Calu3 (cell line): ENCODE measurements at places on chromosomes 4 and X. TPM values are rescaled to one million over a fixed set of nuclear protein-coding genes. Genes with fewer than 3 reads are reported as not detected.

AFAP1 gene
- total RNA-seq: 37.9 and 40.1 TPM in 2 replicates

DNA sequence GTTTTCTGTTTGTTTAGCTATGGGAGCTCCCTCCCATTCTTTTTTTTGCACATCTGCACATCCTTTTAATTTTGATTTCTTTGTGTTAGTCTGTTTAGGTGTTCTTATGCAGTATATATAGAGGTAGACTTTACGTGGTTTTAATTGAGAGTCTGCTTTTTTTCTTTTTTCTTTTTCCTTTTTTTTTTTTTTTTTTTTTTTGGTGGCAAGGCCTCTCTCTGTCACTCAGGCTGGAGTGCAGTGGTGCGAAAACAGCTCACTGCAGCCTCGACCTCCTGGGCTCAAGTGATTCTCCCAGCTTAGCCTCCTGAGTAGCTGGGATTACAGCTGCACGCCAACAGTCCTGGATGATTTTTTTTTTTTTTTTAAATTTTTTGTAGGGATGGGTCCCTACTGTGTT, 68.2 kb downstream of the FAM193A start:
- peaks cover 5% of the 10 kb centered on the region for H3K4me1 ChIP-seq
- no peak overlapping the region for H3K27ac ChIP-seq
- no peak for DNase-seq

GRCh38 chrX:110167952-110168451, 149.9 kb downstream of the AMMECR1 start:
- no peak overlapping the region for H3K27ac ChIP-seq
- peak; percentile 32 for DNase-seq
- no peaks in the 10 kb centered on the region for H3K27me3 ChIP-seq
- H3K4me3 ChIP-seq: no peak overlapping the region
- peaks cover 5% of the 10 kb centered on the region for H3K4me1 ChIP-seq

GRCh38 chr4:54322818-54323417, 93.8 kb downstream of the PDGFRA start:
- no peak overlapping the region for H3K27ac ChIP-seq
- H3K4me1 ChIP-seq: no peaks in the 10 kb centered on the region
- no peaks in the 10 kb centered on the region for H3K27me3 ChIP-seq
- H3K36me3 ChIP-seq: no peaks in the 10 kb centered on the region
- peak; percentile 67 for DNase-seq

DNA sequence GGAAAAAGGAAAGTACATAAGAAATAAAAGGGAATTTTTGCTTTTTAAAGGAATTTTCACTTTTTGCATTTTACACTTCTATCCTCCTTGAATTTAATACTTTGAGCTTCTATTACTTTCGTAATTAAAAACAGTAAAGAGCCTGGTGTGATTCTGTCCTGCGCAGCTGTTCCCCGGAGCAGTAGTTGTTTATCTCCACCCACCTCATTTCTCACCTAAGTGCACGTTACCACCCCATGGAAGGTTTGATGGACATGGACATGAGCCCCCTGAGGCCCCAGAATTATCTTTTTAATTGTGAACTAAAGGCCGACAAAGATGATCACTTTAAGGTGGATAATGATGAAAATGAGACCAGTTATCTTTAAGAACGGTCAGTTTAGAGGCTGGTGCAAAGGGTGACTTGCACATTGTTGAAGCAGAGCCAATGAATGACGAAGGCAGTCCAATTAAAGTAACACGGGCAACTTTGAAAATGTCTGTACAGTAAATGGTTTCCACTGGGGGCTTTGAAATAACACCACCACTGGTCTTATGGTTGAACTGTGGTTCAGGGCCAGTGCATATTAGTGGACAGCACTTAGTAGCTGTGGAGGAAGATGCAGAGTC, 52.1 kb upstream of the TEX13D start:
- H3K27ac ChIP-seq: no peak overlapping the region
- H3K36me3 ChIP-seq: no peaks in the 10 kb centered on the region
- peaks cover 11% of the 10 kb centered on the region for H3K27me3 ChIP-seq
- H3K4me1 ChIP-seq: peaks cover 5% of the 10 kb centered on the region
- DNase-seq: no peak

- no peaks in the 10 kb centered on the region for H3K36me3 ChIP-seq
- H3K4me1 ChIP-seq: no peaks in the 10 kb centered on the region
- no peak for DNase-seq
- H3K27ac ChIP-seq: no peak overlapping the region
- no peak overlapping the region for H3K4me3 ChIP-seq
These were observed 151.9 kb upstream of the RPS6KA3 start for GRCh38 chrX:20418379-20419150.

DNA sequence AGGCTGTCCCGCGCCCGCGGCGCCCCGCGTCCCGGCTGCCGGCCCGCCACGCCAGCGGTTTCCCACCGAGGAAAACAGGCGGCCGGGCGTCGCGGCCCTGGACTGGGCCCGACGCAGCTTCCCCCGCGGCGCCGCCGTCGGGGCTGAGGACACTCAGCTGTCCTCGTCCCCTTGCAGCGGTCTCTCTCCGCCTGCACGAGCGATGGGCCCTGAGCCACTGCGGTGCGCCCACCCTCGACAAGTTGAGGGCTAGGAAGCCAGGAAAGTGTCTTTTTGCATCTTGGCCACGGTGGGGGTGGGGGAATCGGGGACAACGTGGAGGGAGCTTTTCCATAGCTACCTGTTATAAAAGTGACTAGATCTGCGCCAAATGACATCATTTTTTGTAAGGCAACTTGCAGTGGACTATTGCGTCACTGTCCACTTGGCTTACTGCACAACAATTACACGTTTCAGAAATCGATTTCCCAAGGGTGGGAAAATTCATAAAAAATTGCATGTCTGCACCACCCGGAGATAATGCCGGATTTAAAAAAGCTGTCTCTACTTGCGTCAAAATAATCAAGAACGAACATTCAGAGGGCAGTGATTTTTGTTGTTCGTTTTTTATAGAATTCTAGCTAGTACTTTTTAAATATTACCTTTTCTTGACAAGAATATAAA, 1.1 kb downstream of the KLHL15 start:
- peaks cover 8% of the 10 kb centered on the region for H3K4me1 ChIP-seq
- H3K36me3 ChIP-seq: peaks cover 13% of the 10 kb centered on the region
- H3K27me3 ChIP-seq: no peaks in the 10 kb centered on the region
- peak overlapping the region; percentile 54 for H3K27ac ChIP-seq

GRCh38 chr4:25028851-25029250, 1.9 kb downstream of the LGI2 start:
- no peak for DNase-seq
- H3K27me3 ChIP-seq: peaks cover 28% of the 10 kb centered on the region
- H3K4me1 ChIP-seq: no peaks in the 10 kb centered on the region
- no peak overlapping the region for H3K27ac ChIP-seq

- H3K27me3 ChIP-seq: peaks cover 28% of the 10 kb centered on the region
- no peaks in the 10 kb centered on the region for H3K4me1 ChIP-seq
- H3K36me3 ChIP-seq: no peaks in the 10 kb centered on the region
- H3K27ac ChIP-seq: no peak overlapping the region
- H3K4me3 ChIP-seq: no peak overlapping the region
- no peak for DNase-seq
These were observed 77.0 kb upstream of the MXD4 start for GRCh38 chr4:2338754-2339457.

GRCh38 chr4:155495572-155496293, 119.0 kb upstream of the MAP9 start:
- no peaks in the 10 kb centered on the region for H3K36me3 ChIP-seq
- no peaks in the 10 kb centered on the region for H3K4me1 ChIP-seq
- no peak for DNase-seq
- no peak overlapping the region for H3K27ac ChIP-seq

- H3K27ac ChIP-seq: no peak overlapping the region
- no peak overlapping the region for H3K4me3 ChIP-seq
- no peak for DNase-seq
- H3K4me1 ChIP-seq: no peaks in the 10 kb centered on the region
- peaks cover 16% of the 10 kb centered on the region for H3K36me3 ChIP-seq
These were observed 24.5 kb upstream of the CPLX1 start for GRCh38 chr4:850323-850945.

GRCh38 chrX:119427024-119427794, 28.1 kb downstream of the SLC25A43 start:
- no peaks in the 10 kb centered on the region for H3K4me1 ChIP-seq
- DNase-seq: no peak
- peaks cover 7% of the 10 kb centered on the region for H3K36me3 ChIP-seq
- no peak overlapping the region for H3K4me3 ChIP-seq
- H3K27me3 ChIP-seq: no peaks in the 10 kb centered on the region

DNA sequence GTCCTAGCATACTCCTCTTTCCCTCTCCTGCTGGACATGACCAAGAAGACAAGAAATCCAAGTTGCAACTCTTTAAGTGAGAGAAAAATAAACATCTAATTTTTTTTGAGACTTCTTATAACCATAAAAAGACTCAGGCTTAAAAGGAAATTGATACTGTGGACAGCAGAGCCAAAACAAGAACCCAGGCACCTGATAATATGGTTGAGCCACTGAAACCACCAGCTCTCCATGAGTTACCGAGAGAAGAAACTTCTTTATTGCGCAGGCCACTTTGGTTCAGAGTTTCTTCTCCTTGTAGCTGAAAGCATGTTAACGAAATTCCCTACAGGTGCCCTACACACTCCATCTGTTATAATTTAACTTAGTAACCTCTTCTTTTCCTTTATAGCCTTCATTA, 11.3 kb upstream of the SPCS3 start:
- DNase-seq: no peak
- no peak overlapping the region for H3K27ac ChIP-seq
- H3K4me3 ChIP-seq: no peak overlapping the region
- H3K4me1 ChIP-seq: no peaks in the 10 kb centered on the region
- H3K36me3 ChIP-seq: no peaks in the 10 kb centered on the region

DNA sequence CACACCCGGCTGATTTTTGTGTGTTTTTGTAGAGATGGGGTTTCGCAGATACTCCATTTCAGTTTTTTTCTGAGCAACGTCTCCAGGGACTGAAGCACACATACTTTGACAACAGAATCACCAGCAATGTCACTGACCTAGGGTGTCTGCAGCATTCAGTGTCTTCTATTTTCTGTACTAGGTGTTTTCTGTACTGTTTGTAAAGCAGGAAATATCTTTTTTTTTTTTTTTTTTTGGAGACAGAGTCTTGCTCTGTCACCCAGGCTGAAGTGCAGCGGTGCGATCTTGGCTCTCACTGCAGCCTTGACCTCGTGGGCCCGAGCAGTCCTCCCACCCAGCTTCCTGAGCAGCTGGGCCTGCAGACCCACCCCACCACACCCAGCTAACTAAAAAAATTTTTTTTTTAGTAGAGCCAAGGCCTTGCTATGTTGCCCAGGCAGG, 8.9 kb downstream of the ADD1 start:
- peaks cover 4% of the 10 kb centered on the region for H3K36me3 ChIP-seq
- no peaks in the 10 kb centered on the region for H3K27me3 ChIP-seq
- peaks cover 3% of the 10 kb centered on the region for H3K4me1 ChIP-seq
- no peak for DNase-seq
